Vagina (tissue), 2 donors: ENCODE measurements at places on chromosomes 3 and 15.

DNA sequence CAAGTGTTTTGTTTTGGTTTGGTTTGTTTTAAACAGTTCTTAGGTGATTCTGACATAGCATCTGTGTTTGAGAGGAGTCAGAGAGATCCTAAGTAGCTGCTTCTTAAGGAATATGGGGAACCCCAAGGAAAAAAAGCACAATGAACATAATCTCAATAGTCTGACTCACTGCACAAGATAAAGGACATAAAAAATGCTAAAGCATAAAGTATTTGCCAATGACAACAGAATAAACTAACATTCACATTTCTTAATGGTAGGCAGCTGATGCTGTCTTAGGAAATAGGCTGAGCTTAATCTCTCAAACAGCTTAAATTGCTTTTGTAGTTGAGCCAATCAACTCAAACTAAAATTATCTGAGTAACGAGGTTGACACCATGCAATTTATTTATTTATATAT lies 2.9 kb downstream of the NCEH1 start:
- H3K27ac ChIP-seq: no peak overlapping the region
- no peaks in the 10 kb centered on the region for H3K36me3 ChIP-seq
- no peak for DNase-seq
- H3K4me3 ChIP-seq: no peak overlapping the region
- H3K27me3 ChIP-seq: no peaks in the 10 kb centered on the region

DNA sequence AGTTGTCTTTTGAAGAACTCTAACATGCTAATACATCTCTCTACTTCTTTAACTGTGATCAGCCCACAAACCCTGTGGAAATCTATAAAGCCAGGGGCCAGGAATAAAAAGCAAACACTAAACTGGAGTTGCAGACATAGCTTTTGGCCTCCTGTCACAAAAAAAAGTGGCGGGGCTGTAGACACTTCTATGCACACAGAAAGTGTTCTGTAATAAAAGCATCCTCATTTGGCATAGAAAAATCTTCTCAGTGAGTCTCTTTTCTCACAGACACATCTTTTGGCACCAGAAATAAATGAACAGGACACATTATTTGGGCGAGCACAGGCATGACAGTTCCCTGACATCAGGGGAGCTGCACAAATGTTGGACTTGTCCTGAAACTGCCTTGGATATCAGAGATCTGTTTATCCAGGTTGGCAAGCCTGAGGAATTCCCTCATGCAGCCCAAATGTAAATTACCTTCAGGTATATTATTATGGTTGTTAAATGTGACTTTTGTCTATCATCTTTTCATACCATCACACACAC lies 355.4 kb downstream of the FGF12 start:
- H3K36me3 ChIP-seq: no peaks in the 10 kb centered on the region
- H3K4me3 ChIP-seq: no peak overlapping the region
- no peak for DNase-seq
- no peaks in the 10 kb centered on the region for H3K4me1 ChIP-seq

DNA sequence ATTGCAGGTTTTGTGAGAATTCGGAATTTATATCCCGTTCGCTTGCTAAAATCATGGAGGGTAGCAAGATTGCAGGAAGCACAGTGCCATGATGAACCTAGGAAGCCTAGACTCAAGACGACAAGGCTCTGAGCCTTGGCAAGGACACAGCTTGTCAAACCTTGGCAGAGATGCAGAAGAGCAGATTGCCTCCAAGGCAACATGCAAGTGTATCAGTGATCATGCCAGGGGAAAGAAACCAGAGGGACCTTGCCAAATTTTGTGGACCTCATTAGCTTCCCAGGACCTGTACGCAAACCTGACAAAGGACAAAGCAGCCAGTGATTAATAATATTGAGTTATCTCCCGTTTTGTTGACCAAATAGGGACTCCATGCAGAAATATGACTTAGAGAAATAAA lies 159.7 kb downstream of the GOLIM4 start:
- H3K36me3 ChIP-seq: no peaks in the 10 kb centered on the region
- no peak for DNase-seq
- no peaks in the 10 kb centered on the region for H3K4me1 ChIP-seq
- no peaks in the 10 kb centered on the region for H3K27me3 ChIP-seq
- no peak overlapping the region for H3K4me3 ChIP-seq

GRCh38 chr3:46957092-46957820 lies 19.3 kb downstream of the CCDC12 start:
- no peaks in the 10 kb centered on the region for H3K36me3 ChIP-seq
- H3K27me3 ChIP-seq: no peaks in the 10 kb centered on the region
- no peak for DNase-seq
- H3K4me1 ChIP-seq: peaks cover 95% of the 10 kb centered on the region
- H3K27ac ChIP-seq: peak overlapping the region; percentile 52

DNA sequence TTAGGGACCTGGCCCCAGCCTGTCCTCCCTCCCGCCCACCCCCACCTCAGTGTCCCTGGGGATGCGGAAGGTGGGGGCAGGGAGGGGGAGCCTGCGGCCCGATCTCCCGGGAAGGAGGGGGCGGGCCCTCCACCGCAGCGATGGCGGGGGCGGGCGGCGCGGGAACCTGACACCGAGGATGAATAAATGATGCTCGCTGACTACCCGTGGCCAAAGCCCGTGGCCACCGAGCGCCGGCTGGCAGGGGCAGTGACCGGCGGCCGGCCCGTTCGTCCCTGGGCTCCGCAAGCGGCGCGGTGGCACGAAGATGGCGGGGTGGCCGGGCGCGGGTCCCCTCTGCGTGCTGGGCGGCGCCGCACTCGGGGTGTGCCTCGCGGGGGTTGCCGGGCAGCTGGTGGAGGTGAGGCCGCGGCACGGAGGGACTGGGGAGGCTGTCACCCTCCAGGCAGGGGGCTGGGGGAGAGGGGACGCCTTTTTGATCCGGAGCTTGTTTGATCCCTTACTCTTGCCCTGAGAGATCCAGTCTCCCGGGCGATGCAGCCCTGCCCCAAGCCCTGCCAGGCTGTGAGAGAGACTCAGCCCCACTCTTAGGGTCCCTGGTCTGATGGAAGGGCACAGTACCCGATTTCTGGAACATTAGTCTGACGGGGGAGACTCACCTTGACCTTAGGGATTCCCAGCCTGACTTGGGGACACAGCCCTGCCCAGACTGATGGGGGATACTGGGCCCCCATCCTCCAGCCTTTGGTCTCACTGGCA lies at the start of gene TMIE:
TSS of gene TMIE (plus strand) at position 212 of the 759 bp plus-strand sequence. CDS start at position 308, 96 bp downstream.
- DNase-seq: no peak
- H3K36me3 ChIP-seq: no peaks in the 10 kb centered on the region
- peak within 1 kb of the TSS; percentile 49 for H3K4me3 ChIP-seq

GRCh38 chr3:5058471-5058951 lies 63.6 kb upstream of the ARL8B start:
- H3K36me3 ChIP-seq: no peaks in the 10 kb centered on the region
- H3K4me3 ChIP-seq: no peak overlapping the region
- peak overlapping the region; percentile 78 for H3K27ac ChIP-seq
- DNase-seq: no peak

DNA sequence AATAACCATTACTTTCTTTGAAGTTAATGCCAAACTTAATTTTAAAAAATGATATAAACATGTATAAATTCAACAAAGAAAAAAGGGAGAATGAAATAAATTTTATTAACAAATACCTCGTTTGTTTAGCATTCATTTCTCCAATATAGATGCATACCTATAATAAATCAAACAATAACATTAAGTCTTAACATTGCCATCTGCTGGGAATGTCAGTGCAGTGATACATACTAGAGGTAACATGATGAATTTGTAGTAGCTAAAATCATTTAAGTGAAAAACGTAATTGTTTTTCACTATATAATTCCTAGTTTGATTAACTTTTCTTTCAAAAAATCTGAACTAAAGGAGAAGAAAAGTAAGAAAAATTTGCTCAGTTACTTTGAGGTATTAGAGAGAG lies 340.2 kb upstream of the CBLB start:
- no peaks in the 10 kb centered on the region for H3K27me3 ChIP-seq
- H3K36me3 ChIP-seq: no peaks in the 10 kb centered on the region
- no peak for DNase-seq
- H3K27ac ChIP-seq: no peak overlapping the region
- H3K4me3 ChIP-seq: no peak overlapping the region

DNA sequence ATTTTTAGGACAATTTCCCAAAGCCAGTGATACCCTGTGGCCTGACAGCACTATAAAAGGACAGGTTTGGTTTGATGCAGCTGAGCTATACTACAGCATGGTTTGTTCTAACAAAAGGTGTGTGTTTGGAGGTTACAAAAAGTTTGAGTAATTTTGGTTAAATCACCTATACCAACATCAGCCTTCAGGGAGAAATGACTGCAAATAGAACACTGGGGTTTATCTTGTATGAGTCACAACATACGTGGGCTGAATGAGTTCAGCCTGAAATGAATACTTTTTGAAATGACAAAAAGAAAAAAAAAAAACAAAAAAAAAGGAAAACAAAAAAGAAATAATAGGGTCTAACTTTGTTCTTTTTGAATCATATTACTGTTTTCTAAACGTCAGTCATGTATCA lies 345.7 kb downstream of the CNTN3 start:
- no peak overlapping the region for H3K4me3 ChIP-seq
- H3K4me1 ChIP-seq: no peaks in the 10 kb centered on the region
- H3K36me3 ChIP-seq: no peaks in the 10 kb centered on the region
- no peaks in the 10 kb centered on the region for H3K27me3 ChIP-seq
- DNase-seq: no peak

DNA sequence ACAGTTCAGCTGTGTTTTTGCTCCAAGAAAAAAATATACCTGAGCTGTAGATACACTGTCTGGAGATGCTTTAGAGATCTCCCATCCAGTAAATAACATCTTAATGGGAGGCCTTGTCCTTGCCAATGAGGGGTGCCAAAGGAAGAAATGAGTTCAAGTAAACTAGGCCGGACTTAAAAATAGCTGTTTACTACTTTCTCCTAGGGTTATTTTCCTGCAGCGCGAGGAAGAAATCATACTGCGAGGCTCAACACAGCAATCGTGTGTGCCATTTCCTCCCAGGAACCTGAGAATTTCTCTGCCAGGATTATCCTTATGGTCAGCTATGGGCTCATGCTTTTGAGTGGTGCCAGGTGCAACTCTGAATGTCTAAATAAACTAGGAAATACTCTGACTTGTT lies 71.9 kb downstream of the CMTM8 start:
- H3K4me3 ChIP-seq: no peak overlapping the region
- no peak overlapping the region for H3K27ac ChIP-seq
- H3K4me1 ChIP-seq: no peaks in the 10 kb centered on the region
- no peaks in the 10 kb centered on the region for H3K36me3 ChIP-seq

DNA sequence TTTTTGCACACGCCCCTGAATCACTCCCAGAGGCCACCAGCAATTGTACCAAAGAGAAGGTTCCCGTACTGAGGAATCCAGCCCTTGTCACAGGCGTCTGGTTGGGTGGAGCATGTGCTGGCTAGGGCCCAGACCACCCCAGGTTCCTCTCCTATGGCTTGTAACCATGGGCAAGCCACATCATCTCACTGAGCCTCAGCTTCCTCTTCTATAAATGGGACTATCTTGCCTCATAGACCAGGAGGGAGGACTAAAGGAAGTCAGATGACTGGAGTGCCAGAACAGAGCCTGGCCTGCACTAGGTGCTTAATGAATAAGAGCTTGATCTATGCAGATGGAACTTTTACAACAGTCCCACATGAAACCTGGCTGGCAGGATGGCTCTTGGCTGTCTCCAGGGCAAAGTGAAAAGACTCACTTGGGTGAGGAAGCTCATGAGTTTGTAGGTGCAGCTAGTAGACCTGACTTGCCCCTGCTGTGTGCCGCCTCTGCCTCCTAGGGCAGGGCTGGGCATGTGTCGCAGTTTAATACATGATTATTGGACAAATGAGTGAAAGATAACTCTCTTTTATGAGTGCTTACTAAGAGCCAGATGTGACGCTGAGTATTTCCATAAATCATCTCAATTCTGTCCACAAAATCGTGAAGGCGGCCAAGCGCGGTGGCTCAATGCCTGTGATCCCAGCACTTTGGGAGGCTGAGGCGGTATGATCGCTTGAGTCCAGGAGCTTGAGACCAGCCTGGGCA lies 29.3 kb downstream of the CTSH start:
- H3K4me3 ChIP-seq: no peak overlapping the region
- peak overlapping the region; percentile 90 for H3K27ac ChIP-seq
- no peak for DNase-seq
- H3K27me3 ChIP-seq: no peaks in the 10 kb centered on the region
- peaks cover 47% of the 10 kb centered on the region for H3K4me1 ChIP-seq

- no peak overlapping the region for H3K27ac ChIP-seq
- H3K4me3 ChIP-seq: no peak overlapping the region
- DNase-seq: no peak
- H3K4me1 ChIP-seq: no peaks in the 10 kb centered on the region
Observed at GRCh38 chr15:25890529-25890928, 27.4 kb upstream of the ATP10A start.

GRCh38 chr15:48360841-48361240 lies 29.6 kb downstream of the DUT start:
- H3K36me3 ChIP-seq: no peaks in the 10 kb centered on the region
- no peak overlapping the region for H3K27ac ChIP-seq
- DNase-seq: no peak
- no peaks in the 10 kb centered on the region for H3K4me1 ChIP-seq
- H3K4me3 ChIP-seq: no peak overlapping the region
